ENCODE measurements at places on chromosomes 5 and 9.

DNA sequence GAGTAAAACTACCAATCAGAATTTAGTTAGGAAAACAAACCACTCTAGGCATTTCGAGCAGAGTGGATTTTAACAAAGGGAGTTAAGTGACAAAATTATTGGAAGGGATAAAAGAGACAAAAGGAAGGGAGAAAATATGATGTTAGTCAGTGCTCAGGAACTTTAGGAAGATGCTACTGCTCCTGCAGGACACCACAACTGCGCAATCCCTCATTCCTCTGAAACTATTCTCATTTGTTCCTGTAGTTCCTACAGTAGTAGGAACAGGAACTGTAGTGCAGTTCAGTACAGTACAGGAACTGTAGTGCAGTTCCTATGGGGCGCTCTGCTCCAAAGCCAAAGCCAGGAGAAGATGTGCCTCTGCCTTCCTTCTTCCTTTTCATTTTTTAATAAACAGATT, 29.9 kb upstream of the MEGF10 start:
- no peak for DNase-seq
- H3K36me3 ChIP-seq = no peaks in the 10 kb centered on the region
- H3K4me1 ChIP-seq = no peaks in the 10 kb centered on the region
- no peak overlapping the region for H3K4me3 ChIP-seq
- H3K27me3 ChIP-seq = no peaks in the 10 kb centered on the region
- no peak overlapping the region for H3K27ac ChIP-seq

DNA sequence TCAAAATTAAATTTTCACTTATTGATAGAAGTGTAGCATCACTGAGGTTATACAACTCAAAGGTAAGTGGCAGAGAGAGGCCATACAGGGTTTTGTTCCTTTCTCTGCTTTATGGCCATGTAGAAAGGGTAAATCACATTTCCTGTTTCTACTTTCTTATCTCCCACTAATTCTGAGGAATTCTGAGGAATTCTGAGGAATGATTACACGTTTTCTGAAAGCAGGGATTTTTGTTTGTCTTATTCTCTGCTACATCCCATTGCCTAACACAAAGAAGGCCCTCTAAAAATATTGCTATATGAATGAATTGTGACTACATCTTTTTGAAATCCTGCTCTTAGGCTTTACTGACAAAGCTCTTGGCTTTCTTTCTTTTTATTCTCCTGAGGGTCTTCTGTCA, 516.9 kb upstream of the ZNF608 start:
- H3K27ac ChIP-seq = no peak overlapping the region
- H3K4me3 ChIP-seq = no peak overlapping the region
- no peaks in the 10 kb centered on the region for H3K27me3 ChIP-seq
- no peaks in the 10 kb centered on the region for H3K36me3 ChIP-seq

- no peaks in the 10 kb centered on the region for H3K36me3 ChIP-seq
- H3K27ac ChIP-seq = peak overlapping the region; percentile 32
- no peaks in the 10 kb centered on the region for H3K27me3 ChIP-seq
- H3K4me3 ChIP-seq = peak overlapping the region; percentile 16
- peak; percentile 43 for DNase-seq
- peaks cover 3% of the 10 kb centered on the region for H3K4me1 ChIP-seq
Observed at GRCh38 chr5:141957367-141957996, 520 bp downstream of the PCDH12 start.

DNA sequence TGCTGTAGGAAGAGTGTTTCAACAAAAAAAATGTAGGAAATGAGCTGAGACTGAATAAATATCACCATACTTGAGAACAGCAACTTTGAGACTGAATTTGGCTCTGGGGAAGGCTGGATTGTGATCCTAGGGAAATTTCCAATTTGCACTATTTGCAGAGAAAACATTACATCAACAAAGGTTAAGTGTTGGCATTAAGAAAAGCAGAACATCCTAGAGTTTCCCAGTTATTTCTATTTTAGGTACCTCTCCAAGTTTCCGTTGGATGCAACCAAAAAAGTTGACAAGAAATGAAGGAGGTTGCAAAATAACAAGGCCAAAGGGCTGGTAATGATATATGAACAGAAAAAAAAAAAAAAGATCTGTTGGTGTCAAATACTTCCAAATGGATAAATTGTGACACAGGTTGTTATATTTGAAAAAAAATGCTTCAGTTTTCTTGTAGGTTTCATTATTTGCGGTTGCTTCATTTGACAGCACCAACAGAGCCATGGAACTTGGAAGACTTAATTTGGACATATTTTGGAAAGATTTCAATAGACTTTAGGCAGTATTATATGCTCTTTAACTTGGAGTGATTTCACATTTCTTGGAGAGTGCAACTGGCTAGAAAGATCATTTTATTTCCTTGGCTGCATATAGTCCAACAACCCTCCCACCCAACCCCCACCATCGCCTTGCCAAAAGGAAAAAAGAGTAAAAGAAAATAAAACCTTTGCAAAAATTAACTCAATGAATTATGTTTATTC, 230.8 kb downstream of the ZNF608 start:
- H3K36me3 ChIP-seq = no peaks in the 10 kb centered on the region
- no peak for DNase-seq
- H3K4me3 ChIP-seq = no peak overlapping the region
- no peaks in the 10 kb centered on the region for H3K4me1 ChIP-seq
- H3K27me3 ChIP-seq = no peaks in the 10 kb centered on the region

DNA sequence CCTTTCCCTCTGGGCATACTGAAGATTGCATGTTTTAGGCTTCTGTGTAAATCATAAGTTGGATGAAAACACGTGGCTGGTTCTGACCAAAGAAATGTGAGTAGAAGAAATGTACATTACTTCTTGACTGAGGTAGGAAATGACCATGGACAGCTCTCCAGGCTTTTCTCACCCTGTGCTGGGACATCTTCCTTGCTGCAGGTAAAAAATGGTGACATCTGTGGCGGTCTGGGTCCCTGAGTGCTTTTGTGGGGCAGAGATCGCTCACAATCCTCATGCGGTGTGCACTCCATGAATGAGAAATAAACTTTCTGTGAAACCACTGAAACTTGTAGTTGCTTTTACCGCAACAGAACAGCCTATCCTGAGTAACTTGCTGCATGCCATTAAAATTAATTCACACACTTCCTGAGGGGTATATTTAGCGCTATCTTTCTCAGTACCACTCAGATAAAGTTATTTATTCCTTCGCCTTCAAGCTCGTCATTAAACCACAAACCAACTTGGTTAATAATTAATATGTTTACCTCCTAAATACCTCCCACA, 730.4 kb downstream of the EFNA5 start:
- H3K27ac ChIP-seq = no peak overlapping the region
- H3K4me1 ChIP-seq = no peaks in the 10 kb centered on the region
- DNase-seq = no peak
- H3K27me3 ChIP-seq = no peaks in the 10 kb centered on the region

DNA sequence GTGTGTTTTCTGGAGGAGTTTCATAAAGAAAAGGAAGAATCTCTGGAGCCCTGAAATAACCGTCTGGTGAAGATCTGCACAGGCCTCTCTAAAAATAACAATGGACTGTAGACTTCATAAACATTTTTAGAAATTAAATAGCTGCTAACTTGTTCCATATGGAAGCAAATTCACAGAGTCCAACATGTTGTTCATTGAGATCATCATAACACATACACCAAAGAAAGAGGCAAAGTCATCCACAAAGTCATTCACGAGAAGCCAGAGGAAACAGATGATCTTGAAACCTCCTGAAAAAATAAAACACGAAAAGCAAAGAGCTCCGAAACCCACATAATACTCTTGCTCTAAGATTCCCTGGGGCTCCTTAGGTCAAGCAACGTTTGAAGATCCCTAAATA, 347.8 kb downstream of the EFNA5 start:
- DNase-seq = no peak
- H3K4me1 ChIP-seq = no peaks in the 10 kb centered on the region
- no peaks in the 10 kb centered on the region for H3K27me3 ChIP-seq
- no peaks in the 10 kb centered on the region for H3K36me3 ChIP-seq

- no peak for DNase-seq
- no peaks in the 10 kb centered on the region for H3K36me3 ChIP-seq
- peak overlapping the region; percentile 90 for H3K27ac ChIP-seq
- peaks cover 7% of the 10 kb centered on the region for H3K4me1 ChIP-seq
- no peaks in the 10 kb centered on the region for H3K27me3 ChIP-seq
- H3K4me3 ChIP-seq = no peak overlapping the region
Observed at GRCh38 chr5:177491429-177491945, 5.9 kb downstream of the PDLIM7 start.

GRCh38 chr5:83711982-83712601, 8.6 kb downstream of the HAPLN1 start:
- H3K4me1 ChIP-seq = no peaks in the 10 kb centered on the region
- H3K4me3 ChIP-seq = no peak overlapping the region
- no peak overlapping the region for H3K27ac ChIP-seq

GRCh38 chr9:137715321-137715720, 96.5 kb downstream of the EHMT1 start:
- H3K36me3 ChIP-seq = no peaks in the 10 kb centered on the region
- DNase-seq = no peak
- no peak overlapping the region for H3K4me3 ChIP-seq

- no peaks in the 10 kb centered on the region for H3K27me3 ChIP-seq
- DNase-seq = no peak
- no peak overlapping the region for H3K27ac ChIP-seq
Observed at GRCh38 chr5:11617080-11617479, 287.2 kb downstream of the CTNND2 start.

DNA sequence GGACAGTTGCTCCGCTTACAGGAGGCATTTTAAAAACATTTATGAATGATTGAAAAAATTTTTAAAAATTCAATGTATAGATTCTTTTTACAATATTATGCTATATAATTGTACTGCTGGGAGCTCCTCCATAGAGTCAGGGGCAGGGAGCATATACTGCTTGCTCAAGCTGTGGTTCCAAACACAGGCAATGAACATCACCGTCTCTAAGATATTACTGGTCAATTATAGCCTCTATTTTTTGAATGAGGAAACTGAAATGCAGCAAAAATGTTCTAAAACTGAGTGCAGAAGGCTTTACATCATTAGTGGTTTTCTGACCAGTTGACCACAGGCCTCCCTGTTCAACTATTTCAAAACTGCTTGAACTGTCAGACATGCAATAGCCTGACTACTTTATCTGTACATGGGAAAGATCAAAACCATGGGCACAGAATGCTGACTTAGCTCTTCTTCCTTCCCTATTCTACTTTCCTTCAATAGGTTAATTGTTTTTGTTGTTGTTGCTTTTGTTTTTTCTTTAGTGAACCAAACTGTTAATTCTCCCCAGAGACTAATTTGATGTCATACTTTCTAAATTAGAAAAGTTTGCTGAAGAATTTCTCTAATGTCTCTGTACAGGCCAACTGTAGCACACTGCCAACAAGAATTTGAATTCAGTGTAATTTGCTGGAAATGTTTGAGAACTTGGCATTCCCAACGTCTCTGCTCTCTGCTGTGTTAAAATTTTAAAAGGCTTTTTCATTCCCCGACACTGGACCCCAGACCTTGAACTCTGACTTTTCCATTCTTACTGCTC, 107.6 kb upstream of the MPDZ start:
- H3K4me3 ChIP-seq = no peak overlapping the region
- peak overlapping the region; percentile 18 for H3K27ac ChIP-seq
- no peaks in the 10 kb centered on the region for H3K27me3 ChIP-seq
- H3K36me3 ChIP-seq = no peaks in the 10 kb centered on the region

DNA sequence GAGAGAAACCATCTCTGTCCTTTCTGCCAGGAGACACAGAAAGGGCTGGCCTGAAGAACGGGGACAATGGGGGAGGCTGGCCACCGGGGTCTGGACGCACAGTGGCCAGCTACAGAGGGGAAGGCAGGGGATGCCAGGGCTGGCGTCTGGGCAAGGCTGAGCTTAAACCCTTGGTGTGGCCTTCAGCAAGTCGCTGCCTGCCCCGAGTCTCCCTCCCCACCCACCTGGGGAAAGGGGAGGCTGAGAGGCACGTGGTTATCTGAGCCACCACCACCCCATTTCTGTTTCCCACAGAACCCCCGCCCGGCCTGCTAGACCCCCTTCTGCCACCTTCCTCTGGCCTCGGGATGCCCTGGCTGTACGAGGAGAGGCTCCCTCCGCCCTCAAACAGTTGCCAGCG, 115.3 kb downstream of the VAV2 start:
- H3K4me3 ChIP-seq = no peak overlapping the region
- H3K4me1 ChIP-seq = no peaks in the 10 kb centered on the region
- DNase-seq = no peak
- H3K36me3 ChIP-seq = no peaks in the 10 kb centered on the region
- H3K27ac ChIP-seq = no peak overlapping the region

- H3K4me1 ChIP-seq = no peaks in the 10 kb centered on the region
- no peak overlapping the region for H3K4me3 ChIP-seq
- DNase-seq = no peak
- H3K36me3 ChIP-seq = no peaks in the 10 kb centered on the region
- no peaks in the 10 kb centered on the region for H3K27me3 ChIP-seq
- H3K27ac ChIP-seq = no peak overlapping the region
Observed at GRCh38 chr9:23746317-23746716, 79.7 kb downstream of the ELAVL2 start.

DNA sequence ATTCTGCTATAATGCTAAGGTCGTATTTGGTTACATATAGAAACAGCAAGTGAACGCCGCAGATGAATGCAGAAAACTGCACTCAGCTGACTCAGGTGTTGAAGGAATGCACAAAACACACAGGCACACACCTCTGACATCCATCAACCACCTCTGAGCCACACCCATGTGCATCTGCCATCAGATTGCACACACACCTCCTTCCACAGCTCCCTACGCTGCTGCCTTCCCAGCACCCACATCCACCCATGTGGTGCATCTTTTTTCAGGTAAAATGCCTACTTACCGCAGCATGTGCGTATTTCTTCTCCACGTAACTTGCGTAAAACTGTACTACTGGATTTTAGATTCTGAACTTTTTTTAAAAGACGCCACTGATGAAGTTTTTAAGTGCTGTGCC, 7.1 kb downstream of the STK10 start:
- no peak overlapping the region for H3K4me3 ChIP-seq
- no peak for DNase-seq
- H3K27ac ChIP-seq = peak overlapping the region; percentile 93
- no peaks in the 10 kb centered on the region for H3K27me3 ChIP-seq
- no peaks in the 10 kb centered on the region for H3K36me3 ChIP-seq
- H3K4me1 ChIP-seq = no peaks in the 10 kb centered on the region

GRCh38 chr9:130268521-130269211, 3.1 kb downstream of the HMCN2 start:
- H3K27ac ChIP-seq = peak overlapping the region; percentile 46
- peaks cover 13% of the 10 kb centered on the region for H3K27me3 ChIP-seq
- DNase-seq = no peak
- H3K36me3 ChIP-seq = no peaks in the 10 kb centered on the region
- H3K4me1 ChIP-seq = no peaks in the 10 kb centered on the region

- no peak for DNase-seq
- H3K27ac ChIP-seq = no peak overlapping the region
- no peaks in the 10 kb centered on the region for H3K27me3 ChIP-seq
- no peaks in the 10 kb centered on the region for H3K36me3 ChIP-seq
- H3K4me1 ChIP-seq = no peaks in the 10 kb centered on the region
Observed at GRCh38 chr9:18350036-18350435, 123.9 kb upstream of the ADAMTSL1 start.

GRCh38 chr9:90891308-90892040, 89.9 kb downstream of the SYK start:
- no peak overlapping the region for H3K4me3 ChIP-seq
- no peaks in the 10 kb centered on the region for H3K4me1 ChIP-seq
- peaks cover 5% of the 10 kb centered on the region for H3K36me3 ChIP-seq
- H3K27me3 ChIP-seq = no peaks in the 10 kb centered on the region
- H3K27ac ChIP-seq = no peak overlapping the region

Measured in Peyer's patch (tissue), 4 donors.